GM12878 (cell line): ENCODE measurements at places on chromosomes 2 and 18. TPM values are rescaled to one million over a fixed set of nuclear protein-coding genes. Genes with fewer than 3 reads are reported as not detected.
A peak's percentile ranks its signal among the peaks of the same experiment; 100 is the strongest.

DNA sequence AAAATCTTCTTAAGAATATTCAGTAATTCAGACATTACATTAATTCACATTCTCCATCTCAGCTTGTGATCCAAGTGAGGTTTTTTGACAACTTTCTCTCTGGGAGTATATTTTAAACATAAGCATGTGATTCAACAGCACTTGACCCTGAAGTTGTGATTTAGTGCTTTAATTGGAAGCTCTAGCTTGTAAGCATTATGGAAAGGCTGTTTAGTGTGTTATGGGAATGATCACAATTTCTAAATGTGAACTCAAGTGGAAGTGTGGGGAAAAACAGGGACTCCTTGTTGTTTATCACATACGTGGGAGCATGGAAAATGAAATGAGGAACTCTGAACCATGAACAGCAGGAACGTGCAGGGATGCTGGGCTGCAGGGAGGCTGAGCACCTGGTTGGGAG is 148.9 kb upstream of the BCL2L11 start:
- no peak overlapping the region for H3K4me3 ChIP-seq
- no peaks in the 10 kb centered on the region for H3K4me1 ChIP-seq
- no peak for DNase-seq
- H3K27ac ChIP-seq = no peak overlapping the region
- peaks cover 2% of the 10 kb centered on the region for H3K27me3 ChIP-seq

- H3K27ac ChIP-seq = no peak overlapping the region
- no peaks in the 10 kb centered on the region for H3K27me3 ChIP-seq
- no peaks in the 10 kb centered on the region for H3K4me1 ChIP-seq
- H3K4me3 ChIP-seq = no peak overlapping the region
Observed at GRCh38 chr2:207173641-207174040, 7.9 kb upstream of the KLF7 start.

DNA sequence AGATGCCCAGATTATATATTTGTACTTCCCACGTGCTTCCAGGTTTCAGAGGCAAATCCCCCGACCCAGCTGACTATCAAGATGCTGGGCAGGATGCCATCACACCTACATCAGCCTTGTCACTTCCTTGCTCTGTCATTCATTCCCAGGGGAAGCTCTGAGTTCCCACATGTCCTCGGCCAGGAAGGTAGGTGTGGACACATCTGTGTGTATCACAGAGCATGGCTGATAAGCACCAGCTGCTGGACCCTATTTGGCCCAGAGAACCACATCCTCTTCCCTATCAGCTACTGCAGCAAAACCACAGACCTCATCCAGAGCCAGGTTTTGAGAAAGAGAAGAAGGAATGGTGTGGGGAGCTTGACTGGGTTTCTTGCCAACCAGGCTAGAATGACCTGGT is 31.9 kb upstream of the ITGA6 start:
- no peaks in the 10 kb centered on the region for H3K4me1 ChIP-seq
- H3K36me3 ChIP-seq = no peaks in the 10 kb centered on the region
- no peak for DNase-seq
- H3K4me3 ChIP-seq = no peak overlapping the region
- H3K27me3 ChIP-seq = no peaks in the 10 kb centered on the region; the same call in 1 of the 2 replicates
- H3K27ac ChIP-seq = no peak overlapping the region

The PRSS56 gene
- not detected in 2 replicates for total RNA-seq

The FAM161A gene
- 6.9 and 7.0 TPM in 2 replicates for total RNA-seq

DNA sequence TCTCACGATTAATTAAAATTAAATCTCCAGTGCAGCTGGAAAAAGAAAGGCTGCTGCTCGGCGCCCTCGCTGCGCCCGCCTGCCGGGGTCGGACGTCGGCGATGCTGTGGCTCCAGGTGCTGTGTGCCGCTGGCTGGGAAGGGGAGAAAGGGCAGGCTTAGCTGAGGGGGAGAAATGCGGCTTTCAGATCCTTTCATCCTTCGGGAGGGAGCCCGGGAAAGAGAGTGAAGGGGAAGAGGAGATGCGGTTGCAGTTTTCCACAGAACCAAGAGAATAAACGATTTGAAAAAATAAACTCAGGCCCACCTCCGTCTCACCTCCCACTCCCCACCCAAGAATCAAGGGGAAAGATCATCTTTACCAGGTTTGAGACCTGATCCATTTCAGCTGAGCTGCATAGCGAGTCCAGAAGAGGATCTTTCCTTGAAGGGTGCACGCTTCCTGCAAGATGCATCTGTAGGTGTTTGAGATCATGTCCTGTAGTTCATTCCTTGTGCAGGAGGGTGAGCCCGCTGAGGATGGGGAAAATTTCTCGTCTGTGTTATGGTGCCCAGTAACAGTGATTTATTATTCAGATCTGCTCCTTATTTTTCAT is 495 bp downstream of the TMEM169 start:
- DNase-seq = no peak
- H3K27ac ChIP-seq = peak overlapping the region; percentile 27; the same call in 1 of the 2 replicates
- no peaks in the 10 kb centered on the region for H3K36me3 ChIP-seq
- H3K4me1 ChIP-seq = peaks cover 9% of the 10 kb centered on the region; the same call in 1 of the 2 replicates

- no peak for DNase-seq
- H3K36me3 ChIP-seq = no peaks in the 10 kb centered on the region
- no peaks in the 10 kb centered on the region for H3K4me1 ChIP-seq
- H3K27ac ChIP-seq = no peak overlapping the region
- no peaks in the 10 kb centered on the region for H3K27me3 ChIP-seq
Observed at GRCh38 chr18:49309676-49310075, 150.8 kb downstream of the DYM start.

The KCNK3 gene
- total RNA-seq = 0.11 and 0.13 TPM in 2 replicates

The LYG2 gene
- total RNA-seq = not detected in 2 replicates

GRCh38 chr2:200575957-200576356 is 9.9 kb upstream of the AOX1 start:
- peaks cover 2% of the 10 kb centered on the region for H3K36me3 ChIP-seq
- H3K4me3 ChIP-seq = no peak overlapping the region
- no peaks in the 10 kb centered on the region for H3K27me3 ChIP-seq
- H3K4me1 ChIP-seq = no peaks in the 10 kb centered on the region

DNA sequence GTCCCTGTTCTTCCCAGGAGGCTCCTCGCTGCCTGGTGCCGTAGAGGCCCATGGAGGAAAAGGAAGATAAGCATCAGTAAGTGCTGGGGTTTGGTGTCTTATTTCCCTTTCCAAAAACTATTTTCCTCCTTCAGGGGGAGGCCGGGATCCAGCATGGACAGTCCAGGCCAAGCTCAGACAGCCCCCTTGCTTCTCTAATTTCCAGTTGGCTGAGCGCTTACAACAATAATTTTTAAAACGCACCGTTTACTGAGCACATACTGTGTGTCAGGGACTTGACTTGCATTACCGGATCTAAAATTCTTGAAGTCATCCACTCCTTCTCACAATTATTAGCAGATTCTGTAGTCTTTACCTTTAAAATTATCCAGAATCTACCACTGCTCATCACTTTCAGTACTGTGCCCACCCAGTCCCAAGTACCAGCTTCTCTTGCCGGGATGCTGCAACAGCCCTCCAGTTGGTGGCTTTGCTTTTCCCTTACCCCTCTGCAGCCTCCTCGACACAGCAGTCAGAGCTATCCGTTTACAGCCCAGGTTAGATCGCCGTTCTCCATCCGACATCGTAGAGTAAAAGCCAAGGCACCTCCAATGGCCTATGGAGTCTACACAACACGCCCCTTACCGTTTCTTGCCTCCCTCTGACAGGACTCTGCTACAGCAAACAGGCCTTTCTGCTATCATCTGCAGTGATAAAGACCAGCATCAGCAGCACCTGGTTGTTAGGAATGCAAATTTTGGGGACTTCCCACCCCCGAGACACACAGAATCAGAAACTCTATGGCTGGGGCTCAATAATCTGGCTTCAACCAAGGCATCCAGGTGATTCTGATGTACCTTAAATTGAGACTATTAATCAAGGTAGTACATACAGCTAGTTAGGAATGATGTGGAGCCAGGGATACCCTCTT is 75.2 kb upstream of the TSPYL6 start:
- no peaks in the 10 kb centered on the region for H3K36me3 ChIP-seq
- H3K27ac ChIP-seq = no peak overlapping the region
- H3K4me1 ChIP-seq = peaks cover 10% of the 10 kb centered on the region

DNA sequence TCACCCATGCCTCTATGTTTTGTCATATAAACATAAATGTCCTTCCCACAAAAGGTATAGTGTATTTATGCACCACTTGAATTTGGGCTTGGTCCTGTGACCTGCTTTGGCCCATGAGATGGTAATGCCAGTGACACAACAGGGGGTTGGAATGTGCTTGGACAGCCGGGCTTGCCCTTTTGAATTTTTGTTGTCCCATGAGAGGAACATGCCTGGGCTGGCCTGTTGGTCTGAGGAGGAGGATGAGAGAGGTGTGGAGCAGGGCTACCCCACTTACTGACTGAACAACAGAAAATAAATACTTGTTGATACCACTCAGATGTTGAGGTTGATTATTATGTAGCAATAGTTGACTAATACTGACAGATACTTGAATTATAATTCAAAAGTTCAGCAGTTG is 63.2 kb upstream of the TCF4 start:
- H3K27ac ChIP-seq = no peak overlapping the region
- no peaks in the 10 kb centered on the region for H3K4me1 ChIP-seq
- no peaks in the 10 kb centered on the region for H3K36me3 ChIP-seq
- H3K27me3 ChIP-seq = no peaks in the 10 kb centered on the region
- H3K4me3 ChIP-seq = no peak overlapping the region

DNA sequence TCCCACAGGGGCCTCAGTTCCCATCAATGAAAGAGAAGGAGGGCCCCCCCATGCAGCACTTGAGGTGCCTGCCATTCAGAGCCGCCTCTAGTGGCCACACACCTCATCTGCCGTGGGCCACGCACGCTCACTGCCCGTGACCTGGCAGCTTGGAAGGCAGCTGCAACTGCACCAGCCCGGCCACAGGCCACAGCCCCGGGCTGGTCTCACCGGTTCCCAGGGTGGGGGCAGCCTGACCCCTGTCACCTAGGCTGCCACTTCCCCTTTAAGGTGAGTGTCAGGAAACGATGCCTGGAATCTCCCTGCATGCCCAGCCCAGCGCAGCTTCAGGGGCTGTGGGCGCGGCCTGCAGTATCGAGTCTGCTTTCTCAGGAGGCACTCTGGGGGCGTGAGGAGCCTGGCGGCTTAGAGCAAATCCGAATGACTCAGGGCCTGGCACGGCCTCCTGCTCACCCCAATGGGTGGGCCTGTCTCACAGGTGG is 2.6 kb downstream of the MAB21L4 start:
- no peak for DNase-seq
- H3K4me3 ChIP-seq = no peak overlapping the region

GRCh38 chr2:109604597-109604996 is 9.2 kb downstream of the SEPTIN10 start:
- H3K27ac ChIP-seq = peak overlapping the region; percentile 20; the same call in 1 of the 2 replicates
- no peaks in the 10 kb centered on the region for H3K36me3 ChIP-seq
- no peaks in the 10 kb centered on the region for H3K27me3 ChIP-seq
- no peak for DNase-seq
- H3K4me3 ChIP-seq = no peak overlapping the region
- peaks cover 10% of the 10 kb centered on the region for H3K4me1 ChIP-seq
